Natural killer cell (primary cell): ENCODE measurements at places on chromosomes 13 and 19. TPM values are rescaled to one million over a fixed set of nuclear protein-coding genes. Genes with fewer than 3 reads are reported as not detected.

The REEP6 gene
- 5.0 TPM for total RNA-seq

The LRP3 gene
- 0.33 TPM for total RNA-seq

The SPRED3 gene
- 1.1 TPM for total RNA-seq

The KCNC3 gene
- 0.68 TPM for total RNA-seq

GRCh38 chr13:44842158-44842557, 147.1 kb downstream of the NUFIP1 start:
- no peak for DNase-seq

GRCh38 chr13:93418398-93418797, 191.8 kb downstream of the GPC6 start:
- DNase-seq: no peak

DNA sequence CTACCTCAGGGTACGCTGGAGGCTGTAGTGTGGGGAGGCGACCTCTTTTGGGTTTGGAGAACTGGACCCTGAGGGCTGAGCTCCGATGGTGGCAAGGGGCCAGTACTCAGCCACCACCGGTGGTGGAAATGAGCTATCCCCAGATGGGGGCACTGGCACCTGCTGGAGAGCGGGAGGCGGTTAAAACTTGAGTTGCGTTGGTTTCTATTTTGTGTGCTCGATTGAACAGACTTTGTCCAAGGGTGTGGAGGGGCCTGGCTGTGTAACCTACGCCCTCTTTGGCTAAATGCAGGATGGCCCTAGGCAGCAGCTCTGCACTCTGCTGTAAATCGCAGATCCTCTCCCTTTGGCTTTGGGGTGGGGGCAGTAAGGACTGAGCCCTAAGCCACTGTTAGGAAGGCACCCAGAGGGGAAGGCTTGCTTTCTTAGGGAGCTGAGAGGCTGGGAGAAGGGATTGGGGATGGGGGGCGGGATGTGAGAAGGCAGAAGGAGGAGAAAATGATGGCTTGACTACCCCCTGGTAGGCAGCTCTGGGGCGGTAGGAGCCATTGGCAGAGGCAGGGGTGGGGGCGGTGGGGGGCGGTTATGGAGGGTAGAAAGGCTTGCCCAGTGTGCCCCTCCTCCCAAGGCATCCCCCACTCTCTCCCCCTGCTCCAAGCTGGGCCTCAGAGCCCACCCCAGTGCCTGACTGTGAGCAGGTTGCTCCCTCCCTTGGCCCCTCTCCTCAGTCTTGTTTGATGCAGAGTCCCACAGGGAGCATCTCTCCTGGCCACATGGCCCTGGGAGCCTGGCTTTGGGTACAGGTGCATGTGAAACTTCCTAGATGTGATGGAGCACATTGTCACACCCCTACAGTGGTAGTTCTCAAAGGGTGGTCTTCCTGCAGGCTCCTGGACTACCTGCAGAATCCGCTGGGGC, 5.0 kb downstream of the VSTM2B start:
- DNase-seq: no peak

DNA sequence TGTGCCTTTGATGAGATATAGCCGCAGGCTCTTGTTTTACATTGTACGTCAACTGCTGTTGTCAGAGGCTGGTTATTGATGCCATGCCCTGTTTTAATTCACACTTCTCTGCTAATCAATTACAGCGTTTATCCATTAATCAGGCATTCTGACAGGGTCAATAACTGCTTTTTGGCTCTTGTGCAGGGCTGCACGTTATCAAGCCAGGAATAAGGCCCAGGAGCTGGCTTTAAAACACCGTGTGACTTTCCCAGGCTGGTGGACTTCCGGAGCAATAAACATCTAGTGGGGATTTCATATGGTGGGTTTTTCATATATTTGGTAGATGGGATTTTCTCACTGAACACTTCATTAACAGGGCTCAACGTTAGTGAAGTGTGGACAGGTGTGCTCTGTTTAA, 221.7 kb downstream of the TM9SF2 start:
- no peak for DNase-seq

DNA sequence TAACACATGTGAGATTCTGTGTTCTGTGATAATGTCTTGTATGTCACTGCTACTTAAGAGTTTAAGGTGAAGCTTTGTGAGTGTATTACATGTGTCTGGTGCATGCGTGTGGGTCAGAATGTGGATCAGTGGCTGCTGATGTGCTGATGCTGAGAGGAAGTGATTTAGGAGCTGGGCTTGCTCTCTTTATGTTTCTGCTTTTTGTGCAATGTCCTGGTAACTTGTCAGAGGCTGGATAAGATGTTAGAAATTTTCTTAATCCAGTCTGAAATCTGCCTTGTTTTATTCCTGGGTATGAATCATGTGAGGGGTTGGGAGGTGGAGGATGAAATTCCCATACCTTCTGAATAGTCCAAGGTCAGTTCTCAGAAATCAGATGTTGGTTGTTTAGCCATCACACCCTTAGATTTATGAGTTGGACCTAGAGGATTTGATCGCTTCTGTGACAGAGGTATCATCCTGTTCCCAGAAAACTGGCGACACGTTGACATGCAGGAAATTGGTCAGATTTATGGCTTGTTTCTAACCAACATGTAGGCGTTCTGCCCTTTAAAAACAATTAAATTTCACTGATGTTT, 24.5 kb upstream of the CXCL17 start:
- DNase-seq: no peak

- peak; percentile 24 for DNase-seq
These were observed 81.7 kb downstream of the TNFRSF19 start for GRCh38 chr13:23651887-23652286.
